Stimulated activated CD8-positive, alpha-beta memory T cell treated with anti-CD3 and anti-CD28 coated beads, Interleukin-15, amount 100 ng/mL, for 1 hour (primary cell): ENCODE measurements at places on chromosomes 7 and 10.

- DNase-seq: no peak
Observed at GRCh38 chr7:106872763-106873162, 7.7 kb downstream of the PIK3CG start.

- no peak for DNase-seq
Observed at GRCh38 chr7:94578614-94579013, 69.0 kb downstream of the CASD1 start.

DNA sequence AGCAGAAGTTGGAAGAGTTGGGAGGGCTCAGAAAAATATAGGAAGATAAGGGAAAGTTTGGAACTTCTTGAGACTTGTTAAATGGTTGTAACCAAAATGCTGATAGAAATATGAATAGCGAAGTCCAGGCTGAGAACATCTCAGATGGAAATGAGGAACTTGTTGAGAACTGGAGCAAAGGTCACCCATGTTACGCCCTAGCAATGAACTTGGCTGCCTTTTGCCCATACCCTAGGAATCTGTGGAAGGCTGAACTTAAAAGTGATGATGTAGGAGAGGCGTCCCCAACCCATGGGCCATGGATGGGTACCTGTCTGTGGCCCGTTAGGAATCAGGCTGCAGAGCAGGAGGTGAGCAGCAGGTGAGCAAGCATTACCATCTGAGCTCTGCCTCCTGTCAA lies 347.8 kb downstream of the ARL4A start:
- DNase-seq: no peak

- no peak for DNase-seq
Observed at GRCh38 chr10:24793648-24794379, 70.1 kb upstream of the ARHGAP21 start.

DNA sequence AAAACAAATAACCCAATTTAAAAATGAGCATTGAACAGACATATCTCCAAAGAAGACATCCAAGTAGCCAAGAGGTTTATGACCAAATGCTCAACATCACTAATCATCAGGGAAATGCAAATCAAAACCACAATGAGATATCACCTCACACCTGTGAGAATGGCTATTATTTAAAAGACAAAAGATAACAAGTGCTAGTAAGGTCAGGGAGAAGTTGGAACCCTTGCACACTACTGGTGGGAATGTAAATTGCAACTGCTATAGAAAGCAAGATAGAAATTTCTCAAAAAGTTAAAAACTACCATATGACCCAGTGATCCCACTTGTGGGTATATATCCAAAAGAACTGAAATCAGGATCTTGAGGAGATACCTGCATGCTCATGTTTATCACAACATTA lies 49.5 kb downstream of the SGMS1 start:
- DNase-seq: no peak

DNA sequence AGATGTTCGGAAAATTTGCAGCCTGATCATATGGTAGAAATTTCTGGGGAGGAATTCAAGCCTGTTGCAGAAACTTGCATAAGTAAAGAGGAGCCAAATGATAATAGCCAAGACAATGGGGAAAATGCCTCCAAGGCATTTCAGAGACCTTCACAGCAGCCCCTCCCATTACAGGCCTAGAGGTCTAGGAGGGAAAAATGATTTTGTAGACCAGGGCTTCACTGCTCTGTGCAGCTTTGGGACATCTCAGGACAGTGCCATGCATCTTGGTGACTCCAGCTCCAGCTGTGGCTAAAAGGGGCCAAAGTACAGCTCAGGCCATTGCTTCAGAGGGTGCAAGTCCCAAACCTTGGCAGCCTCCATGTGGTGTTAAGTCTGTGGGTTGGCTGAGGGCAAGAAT lies 50.6 kb upstream of the CYP2C18 start:
- DNase-seq: no peak

GRCh38 chr10:44978570-44979280 lies at the start of gene DEPP1:
TSS of gene DEPP1 (minus strand) at chr10:44978809. CDS start at chr10:44978030, 779 bp downstream.
- DNase-seq: no peak

DNA sequence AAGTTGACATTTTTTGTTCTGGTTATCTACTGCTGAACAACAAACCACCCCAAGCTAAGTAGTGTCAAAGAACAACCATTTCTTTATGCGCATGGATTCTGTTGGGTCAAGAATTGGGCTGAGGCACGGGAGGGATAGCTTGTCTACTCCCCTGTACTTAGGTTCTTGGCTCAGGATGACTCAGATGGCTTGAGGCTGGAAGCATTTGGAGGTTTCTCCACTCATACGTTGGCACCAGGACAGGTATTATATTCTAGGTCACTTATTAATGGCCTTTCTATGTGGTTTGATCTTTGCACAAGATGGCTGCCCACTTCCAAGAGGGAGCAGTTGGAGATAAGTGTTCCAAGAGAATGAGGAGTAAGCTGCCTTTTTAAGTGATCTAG lies 11.8 kb upstream of the TFAM start:
- no peak for DNase-seq

- DNase-seq: no peak
Observed at GRCh38 chr10:62244088-62244487, 24.6 kb downstream of the RTKN2 start.

DNA sequence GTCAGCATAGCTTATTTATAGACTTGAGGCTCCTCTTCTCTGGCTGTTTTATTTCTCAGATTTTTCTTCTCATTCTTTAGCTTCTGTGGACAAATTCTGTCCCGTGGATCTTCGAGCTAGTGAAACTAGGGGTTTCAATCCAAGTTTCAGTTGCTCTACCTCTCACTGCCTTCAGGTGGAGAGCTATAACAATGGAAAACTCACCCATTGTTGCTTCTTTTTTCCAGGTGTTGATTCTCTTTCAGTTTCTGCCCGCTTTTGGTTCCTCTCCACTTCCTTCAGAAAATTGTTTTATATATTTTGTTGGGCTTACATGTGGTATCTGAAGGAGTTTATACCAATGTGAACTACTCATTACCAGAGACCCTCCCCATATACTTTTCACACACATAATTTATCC lies 266.1 kb downstream of the TCF7L2 start:
- no peak for DNase-seq

GRCh38 chr7:98930921-98931320 lies 52.6 kb downstream of the TRRAP start:
- no peak for DNase-seq

DNA sequence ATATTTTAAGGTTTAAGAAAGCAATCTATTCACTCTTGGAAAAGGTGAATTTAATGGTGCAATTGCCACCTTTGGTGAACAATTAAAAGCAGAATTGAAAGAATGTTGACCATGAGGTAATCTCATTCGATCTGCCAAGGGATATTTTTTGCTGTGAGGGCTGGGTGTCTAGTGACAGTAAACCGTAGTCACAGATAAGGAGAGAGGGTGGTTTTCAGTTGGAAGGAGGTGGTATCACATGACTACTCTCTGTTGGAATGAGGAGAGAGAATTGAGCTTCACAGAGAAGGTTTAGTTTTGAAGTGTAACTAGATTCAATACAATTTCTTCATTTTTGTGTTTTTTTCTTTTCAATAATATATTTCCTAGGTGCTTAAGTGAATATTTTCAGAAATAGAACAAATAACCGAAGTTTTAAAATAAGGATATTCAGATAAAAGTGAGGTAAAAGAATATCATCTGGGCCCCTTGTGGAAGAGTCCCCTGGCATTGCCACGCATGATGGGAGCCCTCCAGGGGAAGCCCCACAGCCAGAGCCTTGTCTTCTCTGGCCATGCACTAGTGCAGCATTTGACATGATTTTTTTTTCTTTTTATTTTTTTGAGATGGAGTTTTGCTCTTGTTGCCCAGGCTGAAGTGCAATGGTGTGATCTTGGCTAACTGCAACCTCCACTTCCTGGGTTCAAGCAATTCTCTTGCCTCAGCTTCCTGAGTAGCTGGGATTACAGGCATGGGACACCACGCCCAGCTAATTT lies 73.4 kb downstream of the GPR141 start:
- DNase-seq: no peak

- DNase-seq: no peak
Observed at GRCh38 chr10:23344241-23344841, at the start of gene C10orf67. TSS of gene C10orf67 (minus strand) at chr10:23344797. CDS start at chr10:23344774, 23 bp downstream.

DNA sequence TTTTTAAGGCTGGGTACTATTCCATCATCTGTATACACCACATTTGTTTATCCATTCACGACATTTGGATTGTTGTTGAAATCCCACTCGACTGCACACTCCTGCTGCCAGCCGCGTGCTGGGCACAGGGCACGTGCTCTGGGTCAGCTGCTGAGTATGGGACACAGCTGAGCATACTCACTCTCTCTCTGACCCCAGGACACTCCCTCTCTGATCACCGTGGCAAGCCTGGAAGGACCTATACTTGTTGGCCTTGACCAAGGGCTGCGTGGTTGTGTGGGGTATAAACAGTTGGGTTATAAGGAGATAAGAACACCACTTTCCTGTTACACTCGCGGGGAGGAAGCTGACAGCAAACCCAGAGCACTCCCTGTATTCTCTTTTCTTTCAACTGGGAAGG lies 153.0 kb upstream of the RHEB start:
- no peak for DNase-seq

GRCh38 chr10:126521399-126521798 lies 133.1 kb upstream of the ADAM12 start:
- DNase-seq: no peak

DNA sequence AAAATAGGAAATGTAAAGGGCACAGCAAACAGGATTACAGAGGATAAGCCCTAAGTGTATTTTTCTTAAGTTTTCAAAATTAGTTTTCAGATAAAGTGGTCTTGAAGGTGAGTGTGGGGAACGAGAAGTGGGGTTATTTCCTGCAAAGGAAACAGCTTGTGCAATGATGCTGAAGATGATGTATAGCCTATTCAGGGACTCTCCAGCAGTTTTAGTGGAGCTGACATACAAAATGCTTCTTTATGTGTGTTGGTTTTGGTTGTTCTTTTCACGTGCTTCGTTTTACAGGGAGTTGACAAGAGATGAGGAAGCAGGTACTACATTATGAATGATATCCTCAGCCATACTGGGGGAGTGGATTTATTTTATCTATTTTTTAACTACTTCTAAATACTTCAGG lies 20.5 kb downstream of the CASD1 start:
- DNase-seq: no peak

DNA sequence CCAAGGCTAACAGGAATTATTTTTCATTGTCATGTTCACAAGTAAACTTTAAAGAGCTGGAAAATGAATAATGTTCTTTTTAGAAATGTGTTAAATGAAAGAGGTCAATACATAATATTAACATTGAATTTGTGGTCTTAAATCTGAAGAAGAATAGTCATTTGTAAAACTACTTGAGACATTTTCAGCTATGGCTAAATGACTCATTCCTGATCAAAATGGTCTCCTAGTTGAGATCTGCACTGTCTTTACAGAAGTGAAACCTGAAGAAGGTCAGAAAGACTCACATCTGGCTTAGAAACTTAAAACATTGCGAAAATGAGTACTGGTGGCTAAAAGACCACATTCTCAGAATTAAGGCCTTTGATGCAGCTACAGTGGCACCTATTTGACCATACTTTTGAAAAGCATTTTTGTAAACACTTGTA lies 5.9 kb downstream of the PIK3CG start:
- DNase-seq: no peak

- no peak for DNase-seq
Observed at GRCh38 chr10:128713874-128714570, 587.8 kb upstream of the MKI67 start.

DNA sequence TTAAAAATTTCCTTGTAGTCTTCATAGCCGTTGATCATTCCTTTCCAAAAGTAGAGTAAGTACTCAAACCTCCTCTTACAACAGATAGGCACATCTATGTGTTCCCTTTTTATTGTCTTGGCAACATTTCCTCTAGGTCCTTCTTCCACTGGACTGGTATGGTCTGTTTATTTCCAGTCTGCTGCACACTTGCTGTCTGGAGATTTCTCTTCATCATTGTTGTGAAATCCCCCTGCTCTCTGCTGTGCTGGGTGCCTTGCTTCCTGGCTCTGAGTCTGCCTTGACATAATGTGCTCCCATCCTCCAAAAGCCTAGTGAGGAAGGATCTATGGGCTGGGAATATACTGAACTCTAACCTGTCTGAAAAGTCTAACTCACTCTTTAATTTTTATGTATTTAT lies 545.3 kb upstream of the VSTM2A start:
- DNase-seq: no peak

GRCh38 chr10:127978481-127978880 lies 71.6 kb downstream of the PTPRE start:
- no peak for DNase-seq

- no peak for DNase-seq
Observed at GRCh38 chr7:124275411-124275810, 242.5 kb upstream of the TMEM229A start.

- no peak for DNase-seq
Observed at GRCh38 chr7:48938539-48939295, 14.4 kb downstream of the CDC14C start.

DNA sequence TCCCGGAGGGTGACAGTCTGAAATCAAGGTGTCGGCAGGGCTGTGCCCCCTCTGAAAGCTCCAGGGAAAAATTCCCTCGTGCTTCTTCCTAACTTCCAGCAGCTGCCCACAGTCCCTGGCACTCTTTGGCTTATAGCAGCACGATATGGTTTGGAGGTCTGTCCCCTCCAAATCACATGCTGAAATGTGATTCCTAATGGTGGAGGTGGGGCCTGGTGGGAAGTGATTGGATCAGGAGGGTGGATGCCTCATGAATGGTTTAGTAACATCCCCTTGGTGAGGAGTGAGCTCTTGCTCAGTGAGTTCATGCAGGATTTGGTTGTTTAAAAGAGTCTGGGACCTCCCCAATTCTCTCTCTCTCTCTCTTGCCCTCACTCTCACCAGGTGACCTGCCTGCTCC lies 51.1 kb downstream of the GPAM start:
- DNase-seq: no peak

GRCh38 chr7:142569851-142570250 lies 179.4 kb upstream of the PRSS1 start:
- DNase-seq: no peak

DNA sequence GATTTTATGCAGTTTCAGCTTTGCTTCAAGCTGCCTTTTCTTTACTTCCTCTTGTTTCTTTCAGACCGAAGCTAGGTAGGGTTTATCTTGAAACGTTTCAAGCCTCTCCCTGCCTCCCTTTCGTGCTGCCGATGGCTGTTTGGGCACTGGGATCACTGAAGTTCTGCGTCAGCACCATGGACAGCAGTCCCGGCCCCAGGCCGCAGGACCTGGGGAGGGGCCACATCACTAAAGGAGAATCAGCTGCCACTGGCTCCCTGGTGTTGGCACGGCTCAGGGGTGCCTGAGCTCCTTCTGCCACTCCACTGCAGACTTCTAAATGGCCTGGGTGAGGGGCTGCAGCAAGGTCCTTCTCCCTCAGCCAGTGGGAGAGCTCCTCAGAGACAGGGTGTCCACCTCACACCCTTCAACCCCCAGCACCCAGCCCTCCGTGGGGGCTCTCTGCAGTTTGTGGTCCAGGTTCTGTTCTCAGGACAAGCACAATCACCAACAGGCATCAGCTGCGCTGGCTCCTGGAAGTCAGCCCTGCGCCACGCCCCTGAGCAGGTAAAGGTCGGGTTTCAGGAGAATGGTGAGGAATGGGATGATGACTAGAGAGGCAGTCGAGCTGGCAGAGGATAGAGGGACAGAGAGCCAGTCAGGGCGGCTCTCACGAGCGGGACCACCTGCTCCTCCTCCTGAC lies 387.2 kb downstream of the TCERG1L start:
- DNase-seq: no peak
